Tibial nerve (tissue), 4 donors: ENCODE measurements at places on chromosomes 16 and 17.

DNA sequence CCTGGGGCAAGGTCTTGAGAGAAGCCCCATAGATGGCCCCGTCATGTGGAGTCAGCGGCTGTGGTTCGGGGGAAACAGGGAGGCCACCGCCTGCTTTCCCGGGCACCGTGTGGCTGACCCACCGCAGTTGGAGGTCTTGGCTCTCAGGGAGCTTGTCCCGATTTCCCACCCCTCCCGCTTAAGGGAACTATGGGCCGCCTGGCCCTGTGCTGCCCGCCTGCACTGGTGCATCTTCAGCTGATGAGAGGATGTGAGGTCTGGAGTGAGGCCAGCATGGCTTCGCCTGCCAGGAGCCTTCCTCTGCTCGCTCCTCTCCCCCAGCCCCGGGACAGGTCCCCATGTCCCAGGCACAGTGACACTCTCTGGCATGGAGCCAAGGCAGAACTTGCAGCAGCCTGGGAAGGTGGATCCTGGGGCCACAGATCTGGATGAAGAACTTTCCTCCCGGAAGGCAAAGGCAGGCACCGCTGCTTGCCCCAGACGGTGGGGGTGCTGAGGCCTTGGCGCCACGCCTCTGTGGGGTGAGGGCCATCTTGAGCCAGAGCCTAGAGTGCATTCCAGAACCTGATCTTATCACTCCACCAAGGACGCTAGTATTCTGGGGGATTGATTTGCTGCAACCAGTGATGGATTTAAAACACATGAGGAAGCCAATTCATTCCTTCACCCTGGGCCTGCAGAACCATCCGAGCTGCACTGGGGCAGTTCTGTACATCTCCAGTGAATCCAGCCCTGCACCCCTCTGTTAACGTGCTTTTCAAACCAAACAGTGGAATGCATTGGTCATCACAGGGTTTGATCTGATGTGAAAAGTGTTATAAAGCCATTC is 178.6 kb upstream of the TNRC6C start:
- no peak for DNase-seq

DNA sequence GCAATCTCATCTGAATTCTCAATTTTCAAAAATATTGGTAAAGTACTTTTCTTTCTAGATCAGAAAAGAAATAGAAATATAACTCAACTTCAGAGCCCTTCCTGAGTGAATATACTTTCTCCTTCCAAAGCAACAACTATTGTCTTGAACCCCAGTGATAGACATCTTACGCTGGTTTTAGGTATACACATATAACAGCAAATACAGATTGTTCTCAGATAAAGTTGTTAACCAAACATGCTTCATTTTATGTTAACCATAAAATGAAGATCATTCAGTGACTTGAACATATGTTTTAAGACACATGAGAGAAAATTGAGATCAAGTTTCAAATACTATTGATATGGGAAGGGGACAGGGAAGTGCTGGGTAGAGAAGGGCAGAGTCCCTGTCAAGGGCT is 53.7 kb upstream of the C17orf78 start:
- DNase-seq = no peak

DNA sequence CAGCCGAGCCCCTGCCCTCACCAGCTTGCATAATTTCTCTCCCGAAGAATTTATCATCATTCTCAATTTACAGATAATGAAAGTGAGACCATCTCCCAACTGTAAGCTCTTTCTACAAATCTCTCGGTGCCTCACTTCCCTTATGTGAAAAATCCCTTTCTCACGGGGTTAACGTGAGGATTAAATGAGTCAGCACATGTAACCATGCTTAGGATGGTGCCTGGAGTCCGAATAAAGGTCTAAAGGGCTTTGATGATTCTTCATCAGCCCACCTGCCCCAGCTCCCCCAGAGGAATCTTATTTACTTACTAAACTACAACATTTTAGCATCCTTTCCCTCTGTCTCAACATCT is 24.8 kb upstream of the PIK3R6 start:
- DNase-seq = no peak

- DNase-seq = no peak
Observed at GRCh38 chr17:62995377-62995885, 29.4 kb downstream of the TANC2 start.

- no peak for DNase-seq
Observed at GRCh38 chr16:47037396-47037745, 63.9 kb upstream of the DNAJA2 start.

DNA sequence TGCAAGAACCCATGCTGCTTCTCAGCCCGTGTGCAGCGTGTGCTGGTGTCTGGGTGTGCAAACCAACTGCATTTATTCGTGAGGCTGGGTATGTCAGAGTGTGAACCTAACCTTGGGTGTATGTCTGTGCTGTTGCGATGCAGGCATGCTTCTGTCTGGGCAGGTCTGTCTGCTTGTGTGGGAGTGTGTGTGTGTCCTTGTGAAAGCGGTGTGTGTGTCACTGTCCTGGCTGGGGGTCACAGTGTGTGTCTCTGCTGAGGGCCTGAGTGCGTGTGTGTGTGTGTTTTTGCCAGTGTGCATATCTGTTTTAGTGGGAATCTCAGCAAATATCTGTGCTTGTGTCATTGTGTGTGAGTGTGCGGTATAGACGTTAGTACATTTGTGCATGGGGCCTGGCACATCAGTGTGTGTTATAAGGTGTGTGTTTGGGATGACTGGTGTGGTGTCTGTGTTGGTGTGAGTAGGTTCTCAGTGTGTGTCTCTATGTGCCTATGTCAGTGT is 121.8 kb downstream of the CYLD start:
- DNase-seq = peak; percentile 2

DNA sequence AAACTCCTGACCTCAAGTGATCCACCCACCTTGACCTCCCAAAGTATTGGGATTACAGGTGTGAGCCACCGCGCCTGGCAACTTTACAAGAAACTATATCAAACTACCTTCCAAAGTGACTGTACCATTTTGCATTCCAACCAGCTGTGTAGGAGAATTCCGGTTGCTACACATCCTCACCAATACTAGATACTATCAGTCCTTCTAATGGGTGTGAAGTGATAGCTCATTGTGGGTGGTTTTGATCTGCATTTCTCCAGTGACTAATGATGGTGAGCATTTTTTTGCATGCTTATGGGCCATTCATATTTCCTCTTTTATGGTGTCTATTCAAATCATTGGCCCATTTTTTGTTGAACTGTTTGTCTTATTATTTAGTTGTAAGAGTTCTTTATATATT is 37.7 kb downstream of the SCNN1B start:
- DNase-seq = no peak

- peak; percentile 32 for DNase-seq
Observed at GRCh38 chr16:86951831-86952598, 365.2 kb downstream of the C16orf95 start.

- DNase-seq = no peak
Observed at GRCh38 chr17:41814195-41814594, 1.4 kb downstream of the FKBP10 start.

GRCh38 chr17:73900516-73900915 is 256.3 kb upstream of the SDK2 start:
- no peak for DNase-seq

GRCh38 chr17:28907709-28908475 is 5.0 kb upstream of the DHRS13 start:
- DNase-seq = no peak

DNA sequence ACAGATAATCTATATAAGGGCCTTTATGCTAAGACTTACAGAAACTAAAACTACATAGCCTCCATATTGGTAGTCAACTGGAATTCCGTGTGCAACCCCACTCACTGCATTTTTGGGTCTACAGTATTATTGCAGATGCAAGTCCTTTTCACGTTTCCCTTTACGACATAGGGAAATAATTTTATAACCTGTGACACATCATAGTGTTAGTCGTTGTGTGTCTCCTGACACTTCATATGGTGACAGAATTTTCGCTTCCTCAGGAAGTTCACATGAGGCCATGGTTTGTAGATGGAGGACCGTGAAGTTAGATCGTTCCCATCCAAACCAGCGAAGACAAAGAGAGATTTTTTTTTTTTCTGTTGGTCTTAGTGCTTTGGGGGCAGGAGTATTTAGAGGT is 15.7 kb upstream of the MRC2 start:
- no peak for DNase-seq

GRCh38 chr17:57477522-57478362 is 221.4 kb downstream of the MSI2 start:
- DNase-seq = no peak

GRCh38 chr17:61007980-61008379 is 330.3 kb downstream of the BCAS3 start:
- no peak for DNase-seq

GRCh38 chr17:39144416-39144840 is 7.0 kb downstream of the PLXDC1 start:
- peak; percentile 94 for DNase-seq

GRCh38 chr16:1320097-1320496 is 10.7 kb downstream of the UBE2I start:
- no peak for DNase-seq

DNA sequence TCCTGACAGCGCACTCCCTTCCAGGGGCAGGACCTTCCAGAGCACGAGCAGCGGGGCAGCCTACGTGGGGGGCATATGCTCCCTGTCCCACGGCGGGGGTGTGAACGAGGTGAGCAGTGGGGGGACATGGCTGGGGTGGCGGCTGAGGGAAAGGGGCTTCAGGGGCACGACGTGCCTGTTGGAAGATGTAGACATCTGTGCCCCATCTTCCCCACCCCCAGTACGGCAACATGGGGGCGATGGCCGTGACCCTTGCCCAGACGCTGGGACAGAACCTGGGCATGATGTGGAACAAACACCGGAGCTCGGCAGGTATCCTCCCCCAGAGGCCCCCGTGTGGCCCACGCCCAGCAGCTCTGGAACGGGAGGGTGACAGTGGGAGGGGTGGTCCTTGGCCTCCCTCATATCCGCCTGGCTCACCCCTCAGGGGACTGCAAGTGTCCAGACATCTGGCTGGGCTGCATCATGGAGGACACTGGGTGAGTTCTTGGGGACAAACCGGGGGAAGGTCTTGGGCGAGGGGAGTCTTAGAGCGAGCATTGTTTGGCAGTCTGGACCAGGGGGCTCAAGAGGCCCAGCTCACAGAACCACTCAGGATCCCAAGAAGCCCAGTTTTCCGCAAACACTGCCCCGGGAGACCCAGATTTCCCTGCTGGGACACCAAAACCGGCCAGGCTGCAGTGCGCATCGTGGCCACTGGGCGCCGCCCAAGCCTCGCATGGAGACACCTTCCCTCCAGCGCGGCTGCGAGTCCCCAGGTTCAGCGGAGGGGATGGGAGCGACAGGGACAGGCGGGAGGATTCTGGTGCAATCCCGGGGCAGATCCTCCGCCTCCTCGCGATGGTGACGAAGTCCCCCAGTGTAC is 15.7 kb downstream of the ADAM11 start:
- peak; percentile 94 for DNase-seq

- no peak for DNase-seq
Observed at GRCh38 chr16:69057400-69058378, 47.8 kb upstream of the HAS3 start.

- DNase-seq = no peak
Observed at GRCh38 chr16:66562409-66562808, 3.8 kb upstream of the CMTM1 start.

- DNase-seq = peak; percentile 55
Observed at GRCh38 chr16:81610144-81610842, 165.7 kb downstream of the CMIP start.

DNA sequence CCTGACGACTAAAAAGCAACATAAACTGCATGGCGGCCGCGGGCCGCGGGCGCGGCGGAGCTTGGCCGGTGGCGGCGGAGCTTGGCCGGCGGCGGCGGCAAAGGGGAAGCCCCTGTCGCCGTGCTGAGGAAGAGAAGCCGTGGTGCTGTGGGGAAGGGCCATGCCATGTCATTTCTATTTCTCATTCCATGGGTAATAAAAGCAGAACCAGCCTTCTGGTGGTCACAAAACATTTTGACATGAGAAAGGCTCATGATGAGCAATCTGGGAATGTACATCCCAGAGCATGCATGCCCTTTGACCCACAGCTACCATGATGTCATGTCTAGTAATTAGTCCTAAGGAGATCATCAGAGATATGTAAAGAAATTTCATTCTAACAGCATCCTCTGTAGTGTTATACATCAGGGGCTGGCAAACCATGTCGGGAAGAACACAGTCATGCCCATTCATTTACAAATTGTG is 23.9 kb upstream of the HEATR6 start:
- no peak for DNase-seq

- DNase-seq = no peak
Observed at GRCh38 chr16:49828533-49829267, 27.2 kb downstream of the ZNF423 start.

GRCh38 chr16:54077050-54077821 is 209.4 kb downstream of the IRX3 start:
- DNase-seq = no peak

- DNase-seq = no peak
Observed at GRCh38 chr16:69109486-69110270, 4.2 kb downstream of the HAS3 start.

DNA sequence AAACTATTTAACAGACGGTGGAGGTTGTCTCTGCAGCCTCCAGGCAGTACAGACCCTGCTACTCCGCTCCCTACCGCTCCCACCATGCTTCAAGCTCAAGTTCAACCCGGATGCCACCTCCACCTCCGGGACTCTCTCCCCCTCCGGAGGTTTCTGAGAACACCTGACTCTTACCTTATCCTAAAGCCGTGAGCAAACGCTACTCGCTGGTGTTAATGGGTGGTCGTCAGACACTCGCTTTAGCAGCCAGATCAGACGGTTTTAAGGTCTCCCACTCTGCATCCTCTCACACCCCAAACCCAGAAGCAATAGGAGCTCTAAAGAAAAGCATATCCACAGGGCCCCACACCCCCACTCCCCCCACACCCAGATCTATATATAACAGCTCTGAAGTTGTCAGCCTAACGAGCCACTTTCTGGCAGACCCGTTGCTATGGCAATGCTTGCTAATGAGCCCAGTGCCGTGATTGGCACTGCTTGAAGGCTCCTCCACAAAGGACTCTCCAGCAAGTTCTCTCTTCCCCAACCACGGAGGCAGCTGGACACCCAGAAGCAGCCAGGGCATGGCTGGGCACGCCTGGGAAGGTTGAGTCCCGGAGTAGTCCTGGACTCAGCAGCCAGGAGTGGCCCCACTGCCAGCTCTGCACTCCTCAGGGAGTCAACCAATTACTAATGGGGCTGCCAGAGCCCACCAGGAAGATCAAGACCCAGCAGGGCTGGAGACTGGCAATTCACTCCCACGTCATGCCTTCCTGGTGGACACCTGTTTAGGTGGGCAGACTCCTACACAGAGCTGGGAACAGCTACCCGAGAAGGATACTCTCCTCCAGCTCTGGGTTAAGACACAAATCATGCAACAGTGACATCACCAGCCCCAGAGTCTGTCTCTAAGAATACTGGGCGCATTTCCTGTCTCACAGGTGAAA is 121.2 kb upstream of the RCVRN start:
- no peak for DNase-seq

GRCh38 chr17:5784791-5785190 is 200.5 kb upstream of the NLRP1 start:
- no peak for DNase-seq
